NCI-H524 treated with DMSO at 0.1 percent for 48 hours (cell line): ENCODE measurements at places on chromosomes 6 and 20.

GRCh38 chr20:51043811-51044210 is 20.9 kb upstream of the KCNG1 start:
- no peak for DNase-seq

GRCh38 chr20:62910777-62911497 is 15.4 kb downstream of the DIDO1 start:
- no peak for DNase-seq

- DNase-seq, result no peak
Measured at GRCh38 chr6:140993515-140993914, 1139.2 kb upstream of the GJE1 start.

- no peak for DNase-seq
Measured at GRCh38 chr20:25252686-25253421, 5.0 kb downstream of the PYGB start.

GRCh38 chr6:16361121-16361520 is 122.7 kb downstream of the GMPR start:
- no peak for DNase-seq

- no peak for DNase-seq
Measured at GRCh38 chr20:63509088-63509564, 10.2 kb upstream of the EEF1A2 start.

DNA sequence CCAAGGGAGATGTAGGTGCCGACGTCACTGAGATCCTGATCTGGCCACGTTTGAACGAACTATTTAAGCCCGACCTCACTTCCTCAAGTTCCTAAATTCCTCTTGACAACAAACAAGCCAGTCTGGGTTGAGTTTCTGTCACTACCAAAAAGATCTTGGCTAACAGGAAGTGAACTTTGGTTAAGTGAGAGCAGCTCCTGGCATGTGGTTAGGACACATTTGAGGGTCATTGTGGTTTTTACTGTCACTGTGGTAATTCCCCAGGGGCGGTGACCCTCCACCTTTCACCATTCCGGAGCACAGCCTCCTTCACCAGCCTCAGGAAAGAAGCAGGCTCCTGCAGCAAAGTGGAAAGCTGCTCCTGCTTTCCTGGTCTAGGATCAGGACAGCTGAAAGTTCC is 43.1 kb upstream of the ZNF831 start:
- DNase-seq, result no peak

DNA sequence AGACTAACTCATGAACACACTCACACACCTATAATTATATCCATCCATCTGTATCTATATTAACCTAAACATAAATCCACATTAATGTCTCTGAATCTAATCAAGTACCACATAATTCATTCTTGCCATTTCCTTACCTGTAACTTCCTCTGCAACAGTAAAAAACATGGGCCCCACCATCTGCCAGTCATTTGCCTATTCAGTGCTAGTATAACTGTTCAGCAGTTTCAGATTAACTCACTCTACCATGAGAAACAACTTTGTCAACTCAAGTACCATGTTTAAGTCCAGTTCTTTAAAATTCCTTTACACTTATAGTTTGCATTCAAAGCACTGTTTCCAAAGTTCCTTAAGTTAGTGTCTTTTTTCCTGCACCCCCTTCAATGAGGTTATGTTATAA is 68.8 kb downstream of the LAMP5 start:
- DNase-seq, result no peak

- no peak for DNase-seq
Measured at GRCh38 chr20:40869218-40870147, 159.1 kb upstream of the TOP1 start.

DNA sequence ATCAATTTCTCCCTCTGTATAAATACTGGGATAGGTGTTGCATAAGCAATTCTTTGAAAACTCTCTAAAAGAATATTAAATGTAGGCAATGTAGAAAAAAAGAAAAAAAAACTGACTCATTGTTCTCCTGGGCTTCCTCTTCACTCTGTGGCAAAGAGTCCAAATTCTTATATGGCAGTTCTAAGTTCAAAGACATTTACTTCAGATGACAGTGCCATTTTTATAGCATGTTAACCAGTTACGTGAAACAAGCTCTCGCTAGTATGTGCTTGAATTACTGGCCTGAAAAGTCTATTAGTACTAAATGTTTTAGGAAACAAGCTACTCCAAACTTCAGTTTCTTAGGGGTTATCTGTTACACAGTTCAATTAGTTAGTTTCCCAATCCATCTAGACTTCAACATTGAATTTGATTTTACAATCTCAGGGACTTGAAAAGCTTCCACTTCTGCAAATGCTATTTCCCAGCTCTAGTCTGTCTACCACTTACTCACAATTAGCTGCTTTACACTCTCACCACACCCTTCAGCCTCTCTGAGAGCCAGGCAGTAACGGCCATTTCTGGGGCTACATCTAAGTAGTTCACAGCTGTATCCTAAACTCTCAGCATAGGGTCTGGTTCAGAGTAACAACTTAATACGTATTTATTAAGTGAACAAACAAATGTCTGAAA is 100.4 kb downstream of the OGFRL1 start:
- no peak for DNase-seq

- peak; percentile 14 for DNase-seq
Measured at GRCh38 chr6:5762561-5762968, 244.2 kb downstream of the NRN1 start.

GRCh38 chr20:3911956-3912355 is 22.8 kb downstream of the PANK2 start:
- DNase-seq, result no peak

DNA sequence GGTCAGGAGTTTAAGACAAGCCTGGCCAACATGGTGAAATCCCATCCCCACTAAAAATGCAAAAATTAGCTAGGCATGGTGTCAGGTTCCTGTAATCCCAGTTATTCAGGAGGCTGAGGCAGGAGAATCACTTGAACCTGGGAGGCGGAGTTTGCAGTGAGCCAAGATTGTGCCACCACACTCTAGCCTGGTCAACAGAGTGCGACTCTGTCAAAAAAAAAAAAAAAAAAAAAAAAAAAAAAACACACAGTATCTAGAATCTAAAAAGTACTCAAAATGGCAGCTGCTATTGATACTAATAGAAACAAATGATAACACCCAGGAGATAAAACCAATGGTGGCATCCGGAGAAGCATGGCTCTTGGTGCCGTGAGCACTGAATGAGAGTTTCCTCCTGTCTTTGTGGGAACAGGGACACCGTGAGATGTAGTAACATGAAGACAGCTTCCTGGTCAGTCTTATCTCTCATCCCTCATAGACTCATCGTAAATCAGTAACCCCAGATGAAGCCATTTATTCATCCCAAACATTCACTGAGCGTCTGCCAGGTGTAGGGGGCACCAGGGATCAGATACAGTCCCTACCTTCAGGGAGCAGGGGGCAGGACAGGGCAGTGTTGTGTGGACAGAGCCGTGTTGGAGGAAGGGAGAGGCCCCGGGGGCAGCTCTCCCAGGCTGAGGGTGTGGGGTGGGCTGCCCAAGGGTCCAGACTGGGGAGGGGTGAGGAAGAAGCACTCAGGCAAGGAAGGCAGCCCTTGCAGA is 66.1 kb downstream of the SYNJ2 start:
- no peak for DNase-seq

DNA sequence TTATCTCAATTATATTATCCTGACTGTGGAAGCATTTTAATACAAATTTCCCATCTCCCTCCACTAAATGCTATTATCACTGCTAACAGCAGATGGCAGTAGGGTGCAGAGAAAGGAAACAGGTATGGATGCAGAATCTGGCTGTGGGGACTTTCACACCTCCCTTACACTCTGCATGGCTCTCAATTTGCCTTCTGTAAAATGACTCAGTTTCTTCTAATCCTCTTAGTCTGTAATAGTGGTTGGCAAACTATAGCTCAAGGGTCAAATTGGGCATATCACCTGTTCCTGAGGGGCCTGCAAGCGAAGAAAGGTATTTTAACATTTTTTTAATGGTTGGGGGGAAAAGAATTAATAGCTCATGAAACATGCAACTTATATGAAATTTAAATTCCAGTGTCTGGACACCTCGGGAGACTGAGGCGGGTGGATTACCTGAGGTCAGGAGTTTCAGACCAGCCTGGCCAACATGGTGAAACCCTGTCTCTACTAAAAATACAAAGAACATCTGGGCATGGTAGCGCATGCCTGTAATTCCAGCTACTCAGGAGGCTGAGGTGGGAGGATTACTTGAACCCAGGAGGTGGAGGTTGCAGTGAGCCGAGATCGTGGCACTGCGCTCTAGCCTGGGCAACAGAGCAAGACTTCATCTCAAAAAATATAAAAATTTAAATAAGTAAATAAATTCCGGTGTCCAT is 83.5 kb downstream of the ZMYND8 start:
- peak; percentile 22 for DNase-seq

DNA sequence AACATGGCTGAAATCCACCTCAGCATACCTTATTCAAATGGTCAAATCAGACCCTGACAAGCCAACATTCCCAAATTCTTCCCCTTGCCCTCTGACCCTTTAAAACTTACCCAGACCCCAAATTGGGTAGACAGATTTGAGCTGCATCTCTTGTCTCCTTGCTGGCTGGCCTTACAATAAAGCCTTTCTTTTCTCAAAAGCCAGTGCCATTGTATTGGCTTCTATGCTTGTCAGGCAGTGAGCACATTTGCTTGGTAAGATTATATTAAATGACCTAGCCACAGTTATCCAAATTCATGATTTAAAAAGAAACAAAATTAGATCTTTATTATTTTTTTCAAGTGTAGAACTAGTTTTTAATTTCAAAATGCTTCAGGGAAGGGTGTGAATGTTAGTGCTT is 67.8 kb upstream of the FAM83B start:
- no peak for DNase-seq

DNA sequence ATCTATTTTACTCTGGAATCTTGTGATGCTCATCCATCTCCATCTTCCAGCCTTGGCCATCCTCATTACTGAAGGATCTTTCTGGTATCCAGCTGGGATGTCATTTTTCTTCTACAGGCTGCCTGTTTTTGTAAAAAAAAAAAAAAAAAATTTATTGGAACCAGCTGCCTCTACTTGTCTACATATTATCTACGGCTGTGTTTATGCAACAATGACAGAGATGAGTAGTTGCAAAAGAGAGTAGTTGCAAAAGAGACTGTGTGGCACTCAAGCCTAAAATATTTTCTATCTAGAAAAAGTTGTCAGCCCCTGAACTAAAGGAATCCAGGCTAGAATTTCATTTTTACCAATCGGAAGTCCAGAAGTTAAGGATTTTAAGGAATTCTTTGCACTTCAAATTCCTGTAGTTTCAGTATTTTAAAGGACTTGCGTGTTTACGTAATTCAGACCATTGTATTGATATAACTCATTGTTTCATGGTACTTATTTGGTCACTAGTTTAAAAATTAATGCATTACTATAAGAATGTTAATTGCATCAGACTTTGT is 38.6 kb upstream of the PLCG1 start:
- no peak for DNase-seq

DNA sequence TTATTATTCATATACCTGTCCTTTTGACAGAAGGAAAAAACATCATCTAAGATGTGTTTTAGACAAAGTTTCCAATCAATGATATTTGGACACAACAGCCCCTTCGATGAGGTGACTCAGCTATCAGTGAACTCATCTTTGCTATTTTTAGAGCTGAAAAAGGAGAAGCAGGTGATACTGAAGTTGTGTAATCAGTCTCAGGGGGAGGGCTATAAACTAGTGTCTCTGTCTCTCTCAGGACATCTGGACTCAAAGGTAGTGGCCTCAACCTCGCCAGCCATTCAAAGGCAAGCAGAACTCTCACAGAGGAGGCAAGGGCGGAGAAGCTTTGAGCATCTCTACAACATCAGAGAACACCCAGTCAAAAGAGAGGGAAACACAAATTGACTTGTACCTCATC is 135.4 kb downstream of the BFSP1 start:
- no peak for DNase-seq

- DNase-seq, result no peak
Measured at GRCh38 chr6:166341464-166341863, 881 bp downstream of the SFT2D1 start.

- no peak for DNase-seq
Measured at GRCh38 chr20:40704828-40705227, 15.8 kb upstream of the MAFB start.

GRCh38 chr6:156718647-156719394 is 58.4 kb upstream of the ARID1B start:
- DNase-seq, result no peak
